ENCODE measurements at places on chromosomes 6 and 20.

GRCh38 chr20:62584671-62585460, 57.4 kb upstream of the SLCO4A1 start:
- no peak for DNase-seq

DNA sequence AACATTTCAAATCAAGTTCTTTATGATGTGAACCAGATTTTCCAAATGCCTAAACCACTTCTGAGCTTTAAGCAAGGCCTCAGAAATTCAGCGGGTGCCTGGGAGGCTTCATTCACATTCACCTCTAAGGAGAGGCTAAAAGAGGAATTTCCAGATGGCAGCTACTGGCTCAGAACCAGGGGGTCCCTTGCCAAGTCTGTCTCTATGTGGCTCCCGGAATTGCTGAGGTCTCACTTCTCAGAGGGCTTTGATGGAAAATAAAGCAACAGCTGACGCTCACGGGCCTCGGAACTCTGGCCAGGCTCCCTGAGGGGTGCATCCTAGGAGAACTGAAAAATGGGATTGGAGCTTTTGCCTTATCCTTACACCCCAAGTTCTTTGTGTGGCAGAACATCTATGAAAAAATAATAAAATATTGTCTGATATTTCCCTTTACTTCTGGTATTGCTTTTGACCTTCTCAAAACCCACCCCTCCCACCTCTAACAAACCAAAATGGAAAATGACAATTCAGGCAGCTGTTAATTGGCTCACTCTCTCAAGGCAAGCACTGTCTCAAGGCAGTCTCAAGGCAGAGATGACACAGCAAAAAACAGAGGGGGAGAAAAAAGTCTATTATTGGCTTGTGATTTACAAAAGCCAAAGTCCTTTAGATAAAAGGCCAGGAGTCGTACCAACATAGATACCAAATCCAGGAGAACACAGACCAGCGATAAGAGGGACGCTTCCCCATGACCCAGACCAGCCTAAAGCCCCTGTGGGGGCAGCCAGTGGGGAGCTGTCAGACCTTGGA, 21.8 kb upstream of the LRRN4 start:
- no peak for DNase-seq

GRCh38 chr6:128586095-128586494, 65.7 kb upstream of the PTPRK start:
- DNase-seq: no peak

- DNase-seq: no peak
Observed at GRCh38 chr20:4147319-4147718, 132.0 kb upstream of the RNF24 start.

DNA sequence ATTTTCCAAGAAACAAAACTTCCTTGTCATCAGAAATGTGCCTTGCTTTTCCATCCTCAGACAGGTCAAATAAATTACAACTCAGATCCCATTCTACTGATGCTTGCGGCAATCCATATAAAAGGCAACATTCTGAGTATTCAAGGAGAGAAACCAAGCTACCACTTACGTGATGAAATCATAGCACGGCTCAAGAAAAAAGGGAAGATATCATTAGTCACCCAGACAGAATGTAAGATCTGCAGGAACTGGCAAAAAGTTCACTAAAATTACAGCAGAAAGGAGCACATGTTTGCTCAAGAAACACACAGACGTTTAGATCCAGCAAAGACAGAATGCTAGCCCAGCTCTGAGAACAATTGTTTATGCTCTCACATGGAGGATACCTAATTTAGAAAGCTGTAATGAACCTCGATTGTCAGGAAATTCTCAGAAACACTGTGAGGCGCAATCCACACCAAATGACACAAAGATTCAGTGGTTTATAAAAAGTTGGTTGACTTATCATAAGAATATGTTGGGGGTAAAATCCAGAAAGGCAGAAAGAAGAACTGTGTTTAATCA, 304.2 kb downstream of the ADGRG6 start:
- DNase-seq: no peak

GRCh38 chr20:2619961-2620595, 32.4 kb upstream of the NOP56 start:
- no peak for DNase-seq

GRCh38 chr6:113006494-113006893, 659.4 kb downstream of the RFPL4B start:
- DNase-seq: no peak

GRCh38 chr6:168192901-168193815, 114.1 kb upstream of the FRMD1 start:
- DNase-seq: no peak

DNA sequence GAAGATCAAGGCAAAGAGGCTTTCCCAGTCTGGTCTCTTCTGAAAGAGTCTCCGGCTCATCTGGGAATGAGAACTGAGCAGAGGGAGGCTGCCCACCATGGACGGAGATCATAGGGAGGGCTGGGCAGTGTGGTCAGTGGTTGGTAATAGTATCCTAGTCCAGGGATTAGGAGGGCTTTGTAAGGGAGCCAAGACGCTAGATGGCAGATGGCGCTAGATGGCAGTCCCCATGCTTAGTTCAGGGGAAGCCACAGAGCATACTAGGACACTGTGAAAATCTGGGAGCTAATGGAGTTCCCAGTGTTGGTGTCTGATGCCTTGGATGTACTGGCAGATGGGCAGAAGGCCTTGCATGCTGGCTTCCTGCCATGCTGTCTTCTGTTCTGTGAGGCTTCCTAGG, 21.7 kb upstream of the DAAM2 start:
- no peak for DNase-seq

GRCh38 chr6:169545982-169546381, 155.8 kb downstream of the WDR27 start:
- DNase-seq: no peak

GRCh38 chr6:1013656-1014430, 298.1 kb upstream of the FOXQ1 start:
- no peak for DNase-seq

- no peak for DNase-seq
Observed at GRCh38 chr6:85458782-85459181, 8.9 kb downstream of the NT5E start.

GRCh38 chr6:35553315-35553714, 40.6 kb upstream of the TULP1 start:
- no peak for DNase-seq

GRCh38 chr6:155340464-155341129, 26.3 kb upstream of the TFB1M start:
- no peak for DNase-seq
